ENCODE measurements at places on chromosomes 16 and 17. TPM values are rescaled to one million over a fixed set of nuclear protein-coding genes. Genes with fewer than 3 reads are reported as not detected.
A peak's percentile ranks its signal among the peaks of the same experiment; 100 is the strongest.

DNA sequence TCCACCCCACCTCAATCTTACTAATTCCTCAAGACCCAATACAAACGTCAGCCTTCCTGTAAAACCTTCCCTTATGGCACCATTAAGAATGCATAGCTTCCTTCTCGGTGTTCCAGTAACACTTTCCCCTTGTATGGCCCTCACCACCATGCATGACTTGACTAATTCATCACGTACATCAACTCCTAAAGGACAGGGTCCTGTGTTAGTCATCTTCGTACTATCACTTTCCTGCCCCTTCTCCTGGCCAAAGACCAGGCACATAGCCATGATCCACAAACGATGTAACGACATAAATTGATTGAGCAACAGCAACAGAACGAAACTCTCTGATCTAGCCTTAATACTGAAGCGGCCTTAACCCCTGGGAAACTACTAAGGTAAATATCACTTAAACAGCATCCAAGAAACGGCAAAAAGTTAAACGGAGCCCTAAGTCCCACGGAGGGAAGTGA lies 612 bp downstream of the PSMD12 start:
- no peak for DNase-seq

- DNase-seq = no peak
Observed at GRCh38 chr17:17957584-17957916, 14.7 kb downstream of the TOM1L2 start.

DNA sequence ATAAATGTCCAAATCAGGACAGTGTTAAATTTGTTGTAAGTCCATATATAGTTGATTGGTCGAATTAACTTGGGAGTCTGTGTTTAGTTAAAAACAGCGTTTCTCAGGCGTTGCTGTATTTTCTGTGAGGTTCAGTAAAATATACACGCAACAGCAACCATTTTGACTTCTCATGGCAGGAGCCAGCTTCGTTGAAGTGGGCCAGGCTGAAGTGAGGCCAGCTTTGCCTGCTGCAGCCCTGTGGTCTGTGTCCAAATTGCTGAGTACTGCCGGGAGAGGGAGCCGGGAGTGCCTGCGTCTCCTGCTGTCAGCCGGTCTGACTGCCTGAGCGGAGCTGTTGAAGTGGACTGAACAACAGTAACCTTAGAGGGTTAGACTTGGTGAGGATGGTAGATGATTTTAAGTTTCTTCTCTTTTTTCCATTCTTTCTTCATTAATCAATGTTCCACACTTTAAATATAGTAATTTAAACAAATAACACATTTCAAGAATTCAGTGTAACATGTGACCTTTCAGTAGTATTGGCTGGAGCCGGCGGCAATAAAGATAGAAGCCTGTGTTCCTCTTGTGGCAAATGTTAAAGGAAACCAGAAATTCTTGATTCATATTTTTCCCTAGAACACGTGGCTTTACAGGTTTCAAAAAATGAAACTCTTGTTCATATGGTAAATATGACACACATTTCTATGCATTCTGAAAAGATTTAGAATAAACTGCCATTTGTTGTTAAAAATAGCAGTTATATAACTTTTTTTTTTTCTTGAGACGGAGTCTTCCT lies 37.0 kb upstream of the ZNF750 start:
- DNase-seq = peak; percentile 88

GRCh38 chr16:55255733-55256282 lies 68.2 kb upstream of the IRX6 start:
- DNase-seq = no peak

DNA sequence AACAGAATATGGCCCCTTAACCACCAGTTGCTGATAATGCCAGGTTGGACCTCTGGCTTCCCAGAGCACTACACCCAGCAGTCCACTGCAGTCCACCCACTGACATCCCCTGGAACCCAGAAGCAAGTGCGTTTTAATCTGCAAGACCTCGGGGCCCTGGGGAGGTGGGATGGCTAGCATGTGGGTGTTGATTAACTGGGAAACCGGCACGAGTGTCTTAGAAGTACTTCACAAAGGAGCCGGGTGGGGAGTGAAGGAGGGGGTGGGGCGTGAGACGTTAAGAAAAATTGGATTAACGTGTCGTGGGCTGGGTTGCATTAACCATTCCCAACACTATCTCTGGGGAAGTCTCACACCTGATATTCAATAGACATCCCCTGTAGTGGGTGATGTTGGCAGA lies 6.1 kb upstream of the HIC1 start:
- DNase-seq = no peak

- DNase-seq = no peak
Observed at GRCh38 chr17:13635951-13636350, 34.2 kb upstream of the HS3ST3A1 start.

GRCh38 chr17:40203131-40203530 lies 16.0 kb upstream of the WIPF2 start:
- no peak for DNase-seq

DNA sequence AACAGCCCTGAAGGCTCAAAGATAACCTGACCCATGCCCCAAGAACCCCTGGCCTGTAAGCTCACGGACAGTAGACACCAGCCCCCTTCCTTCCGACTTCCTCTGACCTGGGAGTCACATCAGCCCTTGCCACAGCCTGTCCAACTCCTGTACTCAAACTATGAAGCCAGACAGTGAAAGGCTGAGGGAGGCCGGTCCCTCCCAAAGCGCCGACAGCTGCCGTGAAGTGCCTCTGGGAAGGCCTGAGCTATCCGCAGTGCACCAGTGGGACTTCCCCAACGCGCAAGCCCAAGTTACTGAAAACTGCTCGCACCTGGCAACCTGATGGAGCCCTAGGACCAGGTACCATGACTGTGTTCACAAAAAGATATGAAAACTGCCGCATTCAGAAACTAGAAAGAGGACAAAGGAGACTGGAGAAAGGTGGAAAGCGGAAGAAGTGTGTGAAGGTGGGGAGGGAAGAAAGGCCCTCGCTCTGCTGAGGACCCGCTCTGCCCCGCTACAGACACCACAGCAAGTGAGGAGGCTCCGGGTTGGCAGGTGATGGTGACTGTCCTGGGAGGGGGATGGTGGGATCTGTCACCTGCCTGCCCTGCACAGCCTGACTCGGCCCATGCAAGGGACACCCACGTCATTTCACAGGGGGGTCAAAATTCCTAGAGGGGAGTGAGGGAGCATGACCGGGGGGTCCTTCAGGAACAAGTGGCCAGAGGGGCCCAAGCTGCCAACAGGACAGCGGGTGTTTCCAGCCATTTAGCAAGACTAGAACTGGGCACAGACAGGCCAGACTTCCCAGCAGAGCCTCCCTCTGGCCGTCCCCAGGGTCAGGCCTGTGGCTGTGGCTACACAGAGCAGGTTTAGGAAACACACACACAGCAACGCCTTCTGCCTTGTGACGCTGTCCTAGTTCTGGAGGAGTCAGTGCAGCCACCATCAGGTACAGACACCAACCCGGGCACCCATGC lies 13.1 kb upstream of the TRAP1 start:
- DNase-seq = no peak

DNA sequence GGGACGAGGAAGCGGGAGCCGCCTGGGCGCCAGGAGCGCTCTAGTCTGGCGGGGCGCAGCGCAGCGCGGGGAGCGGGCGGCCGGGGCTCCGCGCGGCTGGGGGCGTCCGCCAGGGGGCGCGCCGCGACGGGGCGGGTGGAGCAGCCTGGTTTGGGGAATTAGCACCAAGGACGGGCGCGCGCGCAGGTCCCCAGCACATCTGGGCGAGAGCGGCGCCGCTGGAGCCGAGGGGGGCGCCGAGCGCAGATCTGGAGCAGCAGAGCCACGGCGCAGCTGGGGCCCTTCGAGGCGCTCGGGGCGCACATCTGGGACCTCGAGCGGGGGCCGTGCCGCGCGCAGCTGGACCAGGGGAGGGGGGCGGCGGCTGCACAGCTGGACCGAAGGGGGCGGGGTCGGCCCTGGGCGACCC lies at the start of gene NXPH3:
Gene NXPH3, plus strand, starts transcription at position 193 of the 409 bp plus-strand sequence. CDS start 349 bp downstream, outside the sequence.
- peak; percentile 88 for DNase-seq

The HAS3 gene
- 0.38 TPM for total RNA-seq

The UMOD gene
- total RNA-seq = not detected

The DHX8 gene
- 32.7 TPM for total RNA-seq

The PRAC1 gene
- not detected for total RNA-seq

The KRTAP17-1 gene
- total RNA-seq = not detected

The PTX4 gene
- not detected for total RNA-seq

The RPTOR gene
- 32.3 TPM for total RNA-seq

The TGFB1I1 gene
- total RNA-seq = 57.8 TPM

The CES1 gene
- 9.9 TPM for total RNA-seq

Data from cardiac septum (tissue), 1 donor.